ENCODE measurements at places on chromosomes 1 and 21.

DNA sequence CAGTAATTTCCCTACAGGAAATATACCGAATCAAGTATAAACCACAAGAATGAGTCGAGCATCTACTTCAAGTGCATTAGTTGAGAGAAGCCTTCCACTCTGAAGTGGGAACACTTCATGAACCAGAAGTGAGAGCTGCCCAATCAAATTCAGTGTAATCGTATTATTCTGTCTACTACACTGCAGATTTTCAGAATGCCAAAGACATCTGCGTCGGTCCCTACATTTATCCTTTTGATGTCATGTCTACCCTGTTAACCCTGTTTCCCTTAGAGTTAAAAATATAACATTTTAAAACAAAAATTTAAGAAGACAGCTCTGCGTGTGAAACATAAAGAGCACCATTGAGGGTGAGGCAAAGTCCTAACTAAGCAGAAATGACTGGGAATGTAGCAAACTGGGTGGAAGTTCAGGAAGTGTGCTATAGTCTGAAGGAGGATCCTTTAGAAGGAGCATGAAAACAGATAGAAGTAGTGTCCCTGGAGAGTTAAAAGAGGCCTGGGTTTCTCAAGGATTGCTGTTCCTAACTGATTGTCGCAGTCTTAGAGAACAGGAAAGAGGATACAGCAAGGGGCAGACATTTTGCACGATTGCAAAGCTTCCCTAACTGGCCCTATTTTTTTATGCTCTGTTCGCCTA lies 291.2 kb downstream of the PTPRC start:
- no peak for DNase-seq

DNA sequence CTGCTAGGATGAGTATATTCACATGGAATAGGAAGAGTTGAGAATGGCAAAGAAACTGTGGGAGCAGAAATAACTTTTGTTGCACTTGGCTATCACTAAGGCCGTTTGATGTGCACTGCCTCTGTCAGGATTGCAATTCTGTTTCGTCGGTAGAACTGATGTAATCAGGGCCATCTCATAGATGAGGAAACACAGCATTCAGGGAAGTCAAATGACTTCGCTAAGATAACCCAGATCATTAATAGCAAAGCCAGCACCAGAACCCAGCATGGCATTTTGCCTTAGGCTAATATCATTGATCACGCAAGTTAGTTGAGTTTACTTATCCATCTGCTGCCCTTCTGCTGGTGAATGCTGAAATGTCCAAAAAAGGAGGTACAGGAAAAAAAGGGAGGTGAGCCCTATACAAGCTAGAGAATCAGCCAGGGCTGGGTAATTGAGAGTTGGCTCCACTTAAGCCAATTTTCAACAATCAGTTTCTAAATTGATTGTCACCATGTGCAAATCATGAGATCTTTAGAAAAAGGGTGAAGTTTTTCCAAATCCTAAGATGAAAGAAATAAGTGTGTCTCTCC lies 7.6 kb downstream of the RASSF5 start:
- no peak for DNase-seq

GRCh38 chr1:183670169-183670568 lies 17.1 kb upstream of the APOBEC4 start:
- no peak for DNase-seq

DNA sequence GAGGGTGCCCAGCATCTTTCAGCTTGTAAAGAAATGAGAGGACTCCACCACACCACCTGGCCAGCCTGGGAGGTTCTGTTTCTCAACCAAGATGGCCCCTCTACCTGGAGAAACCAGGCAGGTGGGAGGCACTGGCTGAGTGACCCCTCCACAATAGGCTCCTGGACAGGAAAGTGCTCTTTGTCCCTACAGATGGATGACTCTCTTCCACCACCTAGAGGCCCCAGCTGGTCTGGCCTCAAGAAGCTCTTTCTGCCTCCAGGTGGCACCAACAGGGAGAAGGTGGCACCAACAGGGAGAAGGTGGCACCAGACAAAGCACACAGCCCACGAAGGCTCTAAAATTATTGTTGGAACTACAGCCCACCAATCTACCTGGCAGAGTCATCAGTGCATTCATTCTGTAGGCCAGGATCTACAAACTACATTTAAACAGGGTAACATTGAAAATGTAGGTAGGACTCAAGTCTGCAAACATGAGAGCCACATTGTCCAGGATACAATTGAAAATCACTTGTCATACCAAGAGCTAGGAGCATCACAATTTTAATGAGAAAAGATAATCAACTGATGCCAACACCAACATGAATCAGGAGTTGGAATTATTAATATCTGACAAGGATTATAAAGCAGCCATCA lies 14.4 kb downstream of the TMPRSS3 start:
- no peak for DNase-seq

- DNase-seq: no peak
Measured at GRCh38 chr1:39145331-39145965, 59.0 kb upstream of the MACF1 start.

GRCh38 chr21:45436351-45437065 lies 31.5 kb downstream of the COL18A1 start:
- DNase-seq: no peak

DNA sequence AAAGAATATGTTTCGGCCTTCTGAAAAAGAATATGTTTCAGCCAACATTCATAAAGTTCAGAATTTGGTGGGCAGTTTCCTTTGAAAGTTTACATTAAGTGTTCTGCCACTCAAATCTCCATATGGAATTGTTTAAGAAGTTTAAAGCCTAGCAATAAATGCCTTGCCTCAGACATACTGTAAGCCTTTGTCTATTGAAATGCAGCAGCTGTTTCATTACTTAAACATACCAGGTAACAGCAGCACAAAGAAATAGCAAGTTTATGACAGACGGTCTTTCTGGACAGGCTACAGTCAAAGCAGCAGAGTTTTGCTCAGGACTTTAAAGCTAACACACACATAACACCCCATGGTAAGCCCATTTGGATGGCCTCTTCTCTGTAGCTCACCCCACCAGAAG lies 38.5 kb upstream of the C1orf105 start:
- no peak for DNase-seq

DNA sequence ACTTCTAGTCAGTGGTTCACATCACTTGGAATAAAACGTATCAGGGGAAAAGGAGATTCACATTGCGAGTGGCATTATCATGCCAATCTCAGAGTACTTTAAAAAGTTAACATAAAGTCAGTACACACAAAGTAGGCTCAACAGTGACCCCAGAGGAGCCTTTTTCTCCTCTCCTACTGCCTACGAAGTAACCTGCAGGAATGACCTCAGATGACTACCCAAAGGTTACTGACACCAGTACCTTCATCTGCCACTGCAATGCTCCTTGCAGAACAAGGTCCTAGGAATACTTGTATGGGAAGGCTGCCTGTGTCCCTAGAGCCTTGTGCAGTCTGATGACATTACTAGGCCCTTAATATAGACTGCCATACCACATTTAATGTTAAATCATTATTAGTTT lies 389.8 kb upstream of the LYPLAL1 start:
- DNase-seq: no peak

- DNase-seq: no peak
Measured at GRCh38 chr1:27600498-27601175, 3.3 kb downstream of the AHDC1 start.

DNA sequence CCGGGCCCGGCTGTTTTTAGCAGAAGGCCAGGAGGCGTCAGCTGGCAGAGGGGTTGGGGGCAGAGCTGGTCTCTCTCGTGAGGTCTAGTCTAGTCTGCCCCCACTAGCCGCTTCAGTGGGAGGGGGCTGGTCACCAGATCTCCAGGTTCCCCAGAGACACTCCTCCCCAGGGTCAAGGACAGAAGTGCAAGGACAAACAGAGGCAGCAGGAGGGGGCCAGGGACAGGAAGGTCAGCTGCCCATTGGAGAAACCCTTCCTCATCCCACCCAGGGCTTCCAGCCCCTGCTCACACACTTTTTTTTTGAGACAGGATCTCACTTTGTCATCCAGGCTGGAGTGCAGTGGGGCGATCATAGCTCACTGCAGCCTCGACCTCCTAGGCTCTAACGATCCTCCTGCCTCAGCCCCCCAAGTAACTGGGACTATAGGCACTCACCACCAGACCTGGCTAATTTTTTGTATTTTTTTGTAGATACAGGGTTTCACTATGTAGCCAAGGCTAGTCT lies 10.0 kb downstream of the FAM229A start:
- no peak for DNase-seq

DNA sequence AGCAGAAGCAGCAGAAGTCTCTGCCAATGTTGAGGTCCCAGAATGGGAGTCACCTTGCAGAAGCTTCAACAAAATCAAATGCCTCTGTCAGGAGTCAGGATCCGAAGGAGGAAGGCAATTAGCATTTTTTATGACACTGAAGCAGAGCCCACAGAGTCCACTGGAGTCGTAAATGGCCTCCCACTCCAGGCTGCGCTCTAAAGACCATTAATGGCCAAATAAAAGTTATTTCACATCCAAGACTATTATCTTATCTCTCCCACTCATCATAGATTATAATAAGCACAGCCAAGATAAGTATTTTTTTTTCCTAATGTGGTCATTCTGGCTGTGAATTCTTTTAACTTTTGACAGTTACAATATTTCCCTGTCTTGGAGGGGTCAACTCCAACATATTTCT lies 191.1 kb upstream of the C8B start:
- DNase-seq: no peak

DNA sequence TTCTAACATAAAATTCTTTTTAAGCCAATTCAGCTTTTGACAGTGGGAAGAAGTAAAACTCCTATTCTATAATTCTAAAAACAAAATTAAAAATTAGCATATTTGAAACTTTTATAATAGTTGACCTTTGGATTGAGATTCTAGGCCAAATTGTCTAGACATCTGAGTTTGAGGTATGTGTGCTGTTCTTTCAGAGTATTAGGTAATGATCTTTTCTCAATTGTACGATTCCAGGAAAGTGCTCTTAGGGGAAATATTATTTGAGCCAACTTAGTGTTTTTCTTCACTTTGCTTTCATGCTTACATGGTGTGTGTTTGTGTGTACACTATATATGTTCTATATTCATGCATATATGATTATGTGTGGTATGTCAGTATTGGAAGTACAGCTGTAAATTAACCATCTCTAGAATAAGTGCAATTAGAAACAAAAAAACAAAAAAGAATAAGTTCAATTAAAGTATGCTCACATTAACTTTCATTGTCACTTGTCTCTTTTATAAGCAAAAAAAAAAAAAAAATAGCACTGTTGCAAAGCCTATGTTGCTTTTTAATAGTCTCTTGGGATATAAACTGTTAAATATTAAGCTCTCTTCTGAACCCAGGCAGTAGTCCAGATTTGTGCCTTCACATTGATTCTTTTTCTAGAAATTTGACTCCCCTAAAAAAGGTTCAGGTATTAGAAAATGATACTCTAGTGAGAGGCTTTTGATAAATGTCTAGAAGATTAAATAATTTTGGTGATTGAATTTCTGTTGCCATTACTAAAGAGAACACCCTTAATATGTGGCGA lies 132.2 kb downstream of the ATP5PO start:
- no peak for DNase-seq

GRCh38 chr1:62180639-62181038 lies 14.0 kb upstream of the L1TD1 start:
- DNase-seq: no peak

DNA sequence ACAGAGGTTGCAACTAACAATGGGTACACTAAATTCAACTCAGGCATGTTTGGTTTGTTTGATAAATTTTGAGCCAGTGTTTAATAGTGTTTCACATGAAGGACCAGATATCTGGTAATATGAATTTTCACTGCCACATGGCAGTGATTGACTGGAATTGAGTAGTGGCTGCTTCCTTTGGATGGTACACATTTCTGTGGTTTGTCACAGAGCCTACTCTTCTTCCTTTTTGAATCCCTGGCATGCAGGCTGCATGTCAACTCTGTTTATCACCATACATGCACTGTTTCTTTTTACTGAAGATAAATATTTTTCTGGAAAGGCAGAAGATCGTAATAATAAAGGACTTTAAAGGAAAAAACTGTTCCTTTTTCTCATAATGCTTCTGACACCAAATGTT lies 35.5 kb downstream of the SDCCAG8 start:
- no peak for DNase-seq

DNA sequence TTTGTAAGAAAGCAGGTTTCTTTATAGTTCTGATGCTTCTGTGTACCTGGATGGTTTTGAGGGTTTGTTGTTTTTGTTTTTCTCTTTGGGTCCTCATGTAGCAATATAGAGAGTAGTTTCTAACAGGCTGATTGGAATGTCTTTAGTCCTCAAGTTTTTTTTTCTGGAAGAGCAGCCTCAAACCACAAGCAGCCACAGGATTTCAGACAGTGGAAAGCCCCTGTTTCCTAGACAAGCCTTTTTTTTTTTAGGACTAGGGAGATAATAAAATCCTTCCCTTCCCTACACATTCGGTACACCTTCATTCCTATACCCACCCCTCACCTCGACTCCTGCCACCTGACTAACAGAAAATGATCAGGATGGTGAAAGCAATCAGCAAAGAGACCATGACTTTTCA lies 47.6 kb downstream of the ACP6 start:
- no peak for DNase-seq

- no peak for DNase-seq
Measured at GRCh38 chr21:34029743-34030528, 43.4 kb upstream of the MRPS6 start.

DNA sequence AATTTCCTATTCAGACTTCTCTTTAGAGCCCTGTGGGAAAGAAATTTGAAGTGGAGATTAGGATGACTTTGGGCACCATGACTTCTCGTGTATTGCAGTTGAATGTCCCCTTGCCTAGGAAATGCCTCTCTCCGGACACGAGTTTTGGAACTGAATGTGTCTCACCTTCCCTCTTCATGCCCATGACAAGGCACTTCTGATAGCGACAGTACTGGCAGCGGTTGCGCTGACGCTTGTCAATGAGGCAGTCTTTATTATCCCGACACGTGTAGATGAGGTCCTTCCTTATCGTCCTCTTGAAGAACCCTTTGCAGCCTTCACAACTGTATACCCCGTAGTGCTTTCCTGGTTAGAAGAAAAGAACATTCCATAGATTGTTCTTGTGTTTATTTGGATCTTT lies 28.1 kb downstream of the RXRG start:
- no peak for DNase-seq

- no peak for DNase-seq
Measured at GRCh38 chr21:26447932-26448475, 125.1 kb downstream of the CYYR1 start.

GRCh38 chr1:10338047-10338446 lies 60.8 kb upstream of the PGD start:
- DNase-seq: no peak

DNA sequence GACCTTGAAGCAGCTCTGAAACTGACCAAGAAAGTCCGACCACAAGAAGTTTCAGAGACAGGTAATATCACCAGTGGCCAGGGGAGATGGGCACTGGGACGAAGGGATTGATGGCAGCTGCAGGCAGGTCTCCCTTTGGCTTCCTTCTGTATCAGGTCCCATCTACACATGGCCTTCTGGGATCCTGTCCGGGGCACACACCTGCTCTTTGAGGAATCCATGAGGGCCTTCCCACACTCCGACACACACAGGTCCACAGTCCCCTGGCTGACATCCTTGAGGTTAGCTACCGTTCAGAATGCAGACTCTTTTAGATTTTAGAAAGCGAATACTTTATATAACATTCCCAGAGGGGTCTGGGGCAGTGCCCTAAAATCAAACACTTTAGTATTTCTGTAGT lies 26.5 kb upstream of the TMEM125 start:
- no peak for DNase-seq

Data from mesothelial cell of epicardium (in vitro differentiated cells).